ENCODE measurements at places on chromosomes 1 and 21.

GRCh38 chr21:32364387-32364786, 28.4 kb downstream of the URB1 start:
- no peak for DNase-seq

DNA sequence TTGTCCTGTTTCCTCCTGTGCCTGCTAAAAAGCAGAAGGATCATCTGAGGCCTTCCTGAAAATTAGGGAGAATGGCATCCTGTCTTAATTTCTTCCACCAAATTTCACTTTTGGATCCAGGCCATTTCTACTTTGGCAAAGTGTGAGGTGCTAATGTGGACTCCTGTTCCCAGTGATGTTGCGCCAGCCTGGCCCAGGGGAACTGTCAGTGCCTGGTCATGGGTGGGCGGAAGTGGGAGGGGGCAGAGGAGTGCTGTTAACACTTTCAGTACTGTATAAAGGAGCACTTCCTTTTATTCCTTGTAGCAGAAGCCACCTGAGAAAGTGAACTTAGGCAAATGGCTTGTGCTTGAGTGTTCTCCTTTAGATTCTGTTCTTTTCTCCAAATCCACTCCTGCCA, 19.9 kb downstream of the ELAPOR1 start:
- no peak for DNase-seq

DNA sequence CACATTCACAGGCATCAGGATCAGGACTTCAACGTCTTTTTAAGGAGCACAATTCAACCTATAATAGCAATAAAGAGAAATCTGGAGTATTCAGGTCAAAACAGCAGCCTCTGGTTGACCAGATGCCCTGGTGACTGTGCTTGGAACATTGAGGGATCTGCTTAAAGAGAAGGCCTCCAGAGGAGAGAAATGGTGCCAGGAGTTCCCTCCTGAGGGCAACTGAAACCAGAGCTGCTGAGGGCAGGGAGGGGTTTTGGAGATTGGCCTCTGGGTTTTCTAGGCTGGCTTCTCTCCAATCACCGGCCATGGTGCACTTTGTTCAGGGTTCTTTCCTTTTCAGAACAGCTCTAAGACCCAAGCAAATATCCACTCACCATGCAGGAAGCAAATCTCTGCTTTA, 190.7 kb upstream of the KIAA0040 start:
- no peak for DNase-seq

DNA sequence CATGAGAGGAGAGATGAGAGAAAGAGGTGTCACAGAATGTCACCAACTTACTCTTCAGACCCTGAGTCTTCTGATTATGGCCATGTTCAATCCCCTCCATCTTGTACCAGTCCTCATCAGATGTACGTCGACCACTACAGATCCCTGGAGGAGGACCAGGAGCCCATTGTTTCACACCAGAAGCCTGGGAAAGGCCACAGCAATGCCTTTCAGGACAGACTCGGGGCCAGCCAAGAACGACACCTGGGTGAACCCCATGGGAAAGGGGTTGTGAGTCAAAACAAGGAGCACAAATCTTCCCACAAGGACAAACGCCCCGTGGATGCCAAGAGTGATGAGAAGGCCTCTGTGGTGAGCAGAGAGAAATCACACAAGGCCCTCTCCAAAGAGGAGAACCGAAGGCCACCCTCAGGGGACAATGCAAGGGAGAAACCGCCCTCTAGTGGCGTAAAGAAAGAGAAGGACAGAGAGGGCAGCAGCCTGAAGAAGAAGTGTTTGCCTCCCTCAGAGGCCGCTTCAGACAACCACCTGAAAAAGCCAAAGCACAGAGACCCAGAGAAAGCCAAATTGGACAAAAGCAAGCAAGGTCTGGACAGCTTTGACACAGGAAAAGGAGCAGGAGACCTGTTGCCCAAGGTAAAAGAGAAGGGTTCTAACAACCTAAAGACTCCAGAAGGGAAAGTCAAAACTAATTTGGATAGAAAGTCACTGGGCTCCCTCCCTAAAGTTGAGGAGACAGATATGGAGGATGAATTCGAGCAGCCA, 8.0 kb downstream of the ELOA start:
- peak; percentile 34 for DNase-seq

GRCh38 chr1:34167389-34167788, 2.4 kb upstream of the CSMD2 start:
- no peak for DNase-seq

DNA sequence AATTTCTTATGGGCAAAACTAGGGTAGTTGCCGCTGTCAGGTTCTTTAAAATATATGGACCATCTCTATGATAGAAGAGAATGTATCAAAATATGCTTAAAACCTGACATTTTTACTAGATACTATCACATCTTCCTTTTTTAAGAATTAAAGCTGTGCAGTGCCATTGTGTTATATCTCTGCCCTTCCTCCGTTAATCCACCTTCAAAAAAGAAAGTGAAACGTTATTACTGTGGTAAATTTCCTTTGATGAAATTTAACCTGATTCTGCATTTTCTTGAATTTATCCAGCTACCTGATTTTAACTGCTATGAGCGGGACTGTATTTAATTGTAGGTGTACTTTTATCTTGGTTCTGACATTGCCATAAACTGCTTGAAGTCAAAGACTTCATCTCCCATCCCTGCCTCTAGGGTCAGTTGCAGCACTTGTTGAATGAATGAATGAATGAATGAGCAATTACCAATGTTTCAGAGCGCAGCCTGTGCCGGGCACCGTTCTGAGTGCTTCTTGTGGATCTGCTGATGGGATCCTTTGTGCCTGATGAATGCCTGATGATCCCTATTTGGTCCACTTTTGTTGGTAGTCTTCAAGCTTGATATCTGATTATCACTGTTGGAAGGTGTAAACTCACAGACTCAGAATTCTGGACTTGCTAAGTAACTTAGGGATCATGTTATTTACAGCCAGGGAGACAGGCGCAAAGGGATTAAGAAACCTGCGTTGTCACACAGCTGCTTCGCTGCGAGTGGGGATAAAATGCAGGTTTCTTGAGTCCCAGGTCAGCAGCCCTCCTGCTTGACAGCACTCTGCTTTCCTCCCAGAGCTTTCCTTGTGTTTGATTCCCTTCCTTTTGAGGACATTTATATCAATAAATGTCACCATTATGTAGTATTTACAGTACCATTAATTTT, 30.1 kb downstream of the SMYD2 start:
- no peak for DNase-seq

Data from stimulated activated CD4-positive, alpha-beta T cell treated with anti-CD3 and anti-CD28 coated beads, Interleukin-2, amount 100 ng/mL, for 24 hours (primary cell).